ENCODE measurements at places on chromosomes 5 and 9.
A peak's percentile ranks its signal among the peaks of the same experiment; 100 is the strongest.

GRCh38 chr5:150241298-150242160 lies 48.0 kb downstream of the CAMK2A start:
- DNase-seq: no peak

DNA sequence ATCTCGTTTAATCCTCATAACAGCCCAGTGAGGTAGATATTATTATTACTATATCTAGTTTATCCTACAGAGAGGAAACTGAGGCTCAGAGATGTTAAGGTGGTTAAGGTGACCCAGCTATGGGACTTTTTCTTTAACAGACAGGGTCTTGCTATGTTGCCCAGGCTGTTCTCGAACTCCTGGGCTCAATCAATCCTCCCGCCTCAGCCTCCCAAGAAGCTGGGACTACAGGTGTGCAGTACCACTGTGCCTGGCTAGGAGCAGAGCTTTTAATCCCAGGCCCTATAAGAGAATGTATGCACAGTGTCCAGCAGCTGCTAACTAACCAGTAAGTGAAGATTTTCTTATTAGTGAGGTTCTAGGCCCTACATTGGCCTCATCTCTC lies 62.4 kb downstream of the PCDH1 start:
- DNase-seq: no peak

- DNase-seq: no peak
Measured at GRCh38 chr9:128607642-128608350, 48.9 kb downstream of the DYNC2I2 start.

- DNase-seq: no peak
Measured at GRCh38 chr5:158538506-158539074, 561.1 kb downstream of the EBF1 start.

DNA sequence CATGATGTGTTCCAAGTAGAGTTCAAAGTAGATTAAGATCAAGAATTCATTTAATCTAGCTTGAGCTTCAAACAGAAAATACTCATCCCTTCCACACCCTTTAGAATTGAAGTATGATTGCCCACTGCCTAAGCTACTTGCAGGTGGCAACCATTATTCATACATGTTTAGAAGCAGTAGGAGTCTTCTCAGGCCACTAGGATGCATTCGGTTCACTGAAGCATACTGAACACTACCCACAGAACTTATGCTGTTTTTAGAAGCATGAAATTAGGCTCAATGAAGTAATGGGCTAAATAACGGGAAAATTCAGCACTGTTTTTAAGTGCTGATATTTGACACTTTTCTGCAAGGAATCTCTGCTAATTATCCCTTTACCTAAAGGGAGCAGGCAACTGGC lies 263.4 kb downstream of the DEPDC1B start:
- no peak for DNase-seq

DNA sequence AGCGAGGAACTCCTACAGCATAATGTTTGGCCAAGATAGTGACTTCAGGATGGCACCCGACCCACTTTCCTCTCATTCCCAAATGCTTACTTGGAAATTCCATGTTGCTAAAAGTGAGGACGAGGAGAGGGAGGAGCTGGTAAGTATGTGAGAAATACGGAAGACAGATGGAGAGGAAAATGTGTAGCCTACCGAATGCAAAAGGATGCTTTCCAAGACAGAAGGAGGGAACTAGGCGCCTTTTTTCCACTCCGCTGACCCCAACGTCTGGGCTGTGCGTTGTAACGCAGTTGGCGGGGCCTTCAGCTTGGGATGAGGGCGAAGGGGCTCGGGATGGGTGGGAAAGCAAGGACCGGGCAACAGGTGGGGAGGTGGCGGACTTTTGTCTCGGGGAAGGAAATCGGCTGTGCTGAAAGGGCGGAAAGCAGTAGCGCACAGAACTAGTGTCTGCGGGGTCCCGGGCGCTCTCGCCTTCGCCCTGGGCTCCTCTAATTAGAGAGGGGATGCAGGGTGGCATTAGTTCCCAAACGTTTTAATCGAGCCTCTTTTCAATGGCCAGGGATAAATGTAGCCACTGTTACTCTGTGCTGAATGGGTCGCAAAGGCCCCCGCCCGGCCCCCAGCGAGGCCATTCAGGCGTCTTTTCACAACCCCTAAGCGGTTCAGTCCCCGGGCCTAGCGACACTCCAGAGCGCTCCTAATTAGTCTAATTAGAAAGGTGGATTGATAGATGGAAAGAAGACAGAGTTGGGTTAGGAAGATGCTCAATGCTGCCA lies 12.6 kb downstream of the FOXD1 start:
- no peak for DNase-seq

GRCh38 chr5:59569608-59570334 lies 323.8 kb downstream of the PDE4D start:
- DNase-seq: no peak

DNA sequence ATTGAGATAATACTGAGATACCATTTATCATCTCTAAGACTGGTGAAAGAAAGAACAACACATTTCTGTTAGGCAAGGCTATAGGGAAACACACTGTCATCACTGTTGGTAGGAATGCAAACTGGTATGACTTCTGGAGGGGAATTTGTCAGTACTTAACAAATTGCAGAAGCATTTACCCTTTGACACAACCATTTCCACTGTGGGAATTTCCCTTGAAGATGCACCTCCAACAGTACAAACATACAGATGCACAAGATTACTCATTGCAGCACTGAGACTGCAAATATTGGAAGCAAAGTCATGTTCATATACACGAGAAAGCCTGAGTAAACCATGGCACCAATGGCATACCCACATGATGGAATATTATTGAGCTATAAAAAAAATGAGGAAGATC lies 17.6 kb downstream of the GM2A start:
- no peak for DNase-seq

DNA sequence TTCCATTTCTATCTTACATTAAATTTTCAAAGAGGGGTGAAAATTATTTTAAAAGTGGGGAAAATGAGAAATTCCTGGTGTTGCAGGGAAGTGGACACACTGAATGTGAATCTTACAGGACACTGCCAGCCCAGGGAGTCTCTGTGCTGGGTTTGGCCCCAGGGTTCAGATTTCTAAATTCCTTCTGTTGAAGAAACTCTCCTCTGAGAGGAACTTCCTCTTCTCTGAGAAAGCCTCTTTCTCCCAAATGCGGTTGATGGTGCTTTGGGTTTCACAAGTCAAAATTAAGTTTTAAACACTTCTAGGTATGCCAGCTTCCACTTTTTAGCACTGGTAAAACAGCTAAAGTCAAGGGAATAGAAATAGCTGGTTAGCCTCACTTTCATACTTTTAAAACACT lies 317.9 kb upstream of the ITGA1 start:
- DNase-seq: no peak

GRCh38 chr5:148565148-148565547 lies 89.2 kb downstream of the HTR4 start:
- DNase-seq: no peak

DNA sequence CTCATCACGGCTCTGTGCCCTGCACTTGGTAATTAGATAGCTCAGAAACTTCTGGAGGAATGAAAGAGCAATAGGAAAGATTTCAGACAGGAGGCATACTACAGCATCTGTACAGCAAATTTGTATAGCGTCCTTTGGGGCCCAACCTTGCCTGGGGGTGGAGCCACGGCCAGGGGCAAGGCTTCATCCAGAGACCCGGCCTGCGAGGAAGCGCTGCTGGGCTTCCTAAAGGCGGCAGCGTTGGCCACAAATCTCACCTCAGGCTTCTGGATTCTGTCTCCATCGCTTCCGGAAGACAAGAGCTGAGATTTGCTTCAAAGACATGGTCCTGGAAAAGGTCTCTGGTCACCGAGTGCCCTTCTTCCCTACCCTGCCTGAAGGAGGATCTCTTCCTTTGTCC lies 12.2 kb upstream of the SPATA31D1 start:
- DNase-seq: no peak

DNA sequence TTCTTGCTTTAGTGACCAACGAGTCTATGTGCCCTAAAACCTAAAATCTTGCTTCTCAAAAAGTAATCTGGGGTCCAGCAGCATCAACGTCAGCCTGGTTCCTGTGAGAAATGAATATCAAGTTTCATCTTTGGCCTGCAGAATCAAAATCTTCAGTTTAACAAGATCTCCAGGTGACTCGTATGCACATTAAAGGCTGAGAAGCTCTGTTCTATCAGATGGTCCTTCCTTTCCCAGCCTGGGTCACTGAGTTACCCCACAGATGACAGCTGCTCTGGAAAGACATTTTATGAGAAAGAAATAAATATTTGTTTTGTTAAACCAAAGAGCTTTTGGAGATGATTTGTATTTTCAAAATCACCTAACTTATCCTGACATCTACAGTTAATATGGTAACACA lies 75.8 kb downstream of the ADAMTSL1 start:
- no peak for DNase-seq

DNA sequence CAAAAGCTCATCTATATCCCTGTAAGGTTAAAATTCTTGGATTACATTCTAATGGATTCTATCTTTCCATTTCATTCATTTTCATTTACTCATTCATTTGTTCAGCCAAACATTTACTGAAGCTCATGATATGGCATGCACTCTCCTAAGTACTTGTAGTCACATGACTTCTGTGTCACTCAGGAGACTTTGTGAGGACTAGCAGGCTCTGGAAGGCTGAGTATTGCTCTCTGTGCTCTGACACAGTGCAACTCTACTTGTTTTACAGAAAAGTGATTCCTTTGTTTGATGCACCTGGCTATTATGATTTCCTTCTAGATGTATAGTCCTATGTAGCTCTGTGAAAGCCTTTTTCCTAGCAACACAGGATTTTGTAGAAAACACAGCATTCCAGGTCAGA lies 53.0 kb downstream of the YIPF5 start:
- DNase-seq: no peak

- DNase-seq: no peak
Measured at GRCh38 chr5:991472-992267, 16.9 kb upstream of the NKD2 start.

DNA sequence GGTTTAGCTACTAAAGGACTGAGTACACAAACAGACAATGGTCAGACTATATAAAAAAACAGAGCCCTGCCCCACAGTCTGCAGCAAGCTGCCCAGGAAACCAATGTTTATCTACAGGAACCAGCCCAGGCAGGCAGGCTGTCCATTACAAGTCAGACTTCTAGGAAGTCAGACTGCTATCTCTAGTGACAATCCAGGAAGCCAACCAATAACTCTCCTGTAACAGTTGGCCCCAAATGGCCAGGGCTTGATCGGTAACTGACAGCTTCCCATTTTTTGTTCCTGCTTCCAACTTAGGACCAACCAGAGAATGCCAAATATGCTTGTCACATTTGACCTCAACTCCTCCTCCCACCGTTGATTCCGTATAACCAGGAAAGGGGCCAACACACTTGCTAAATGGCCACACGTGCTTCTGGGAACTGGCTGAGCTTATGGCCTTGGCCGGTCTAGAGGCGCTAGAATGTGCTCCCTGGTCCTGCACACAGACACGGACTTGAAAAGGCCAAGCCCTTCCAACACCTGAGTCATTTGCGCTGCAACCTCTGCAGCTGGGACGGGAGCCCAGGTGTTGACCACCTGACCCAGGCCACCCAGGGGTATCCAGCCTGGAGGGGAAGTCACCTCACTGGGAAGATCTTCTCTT lies 79.6 kb upstream of the CDK20 start:
- DNase-seq: no peak

DNA sequence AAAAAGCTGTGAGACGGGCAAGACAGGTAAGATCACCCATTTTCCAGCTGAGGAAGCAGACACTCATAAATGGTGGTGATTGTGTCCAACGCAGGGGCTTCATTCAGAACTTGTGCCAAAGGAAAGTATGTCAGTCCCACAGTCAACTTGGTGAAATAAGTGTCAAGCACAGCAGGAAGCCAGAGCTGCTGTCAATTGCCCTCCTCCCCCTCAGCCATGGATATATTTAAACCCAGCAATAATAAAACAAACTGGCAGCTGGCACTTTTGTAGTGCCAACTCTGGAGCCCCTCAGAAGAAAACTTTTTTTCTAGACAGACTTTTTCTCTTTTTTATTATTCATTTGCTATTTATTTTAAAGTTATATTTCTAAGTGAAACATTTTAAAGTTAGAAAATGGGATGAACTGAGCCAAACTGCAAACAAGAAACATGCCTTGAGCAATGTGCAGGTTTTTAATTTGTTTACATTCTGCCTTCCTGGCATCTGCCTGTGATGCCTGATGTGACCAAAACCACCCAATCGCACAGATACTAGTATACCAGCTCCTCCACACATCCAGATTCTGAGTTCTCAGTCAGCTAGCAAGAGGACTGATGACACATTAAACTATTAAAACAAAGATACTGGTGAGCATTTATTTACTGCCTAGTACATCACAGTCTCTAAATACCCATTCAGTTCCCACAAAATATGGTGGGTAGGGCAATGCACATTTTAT lies 17.0 kb downstream of the DMAC1 start:
- no peak for DNase-seq

GRCh38 chr9:134991808-134992754 lies 74.4 kb upstream of the FCN1 start:
- no peak for DNase-seq

- peak; percentile 30 for DNase-seq
Measured at GRCh38 chr9:136170006-136170901, 34.7 kb downstream of the LHX3 start.

- DNase-seq: no peak
Measured at GRCh38 chr5:92527311-92528078, 1053.5 kb downstream of the NR2F1-AS1 start.

- no peak for DNase-seq
Measured at GRCh38 chr9:99008203-99008602, 64.5 kb downstream of the COL15A1 start.

- DNase-seq: no peak
Measured at GRCh38 chr5:129938077-129938476, 33.8 kb downstream of the CHSY3 start.

DNA sequence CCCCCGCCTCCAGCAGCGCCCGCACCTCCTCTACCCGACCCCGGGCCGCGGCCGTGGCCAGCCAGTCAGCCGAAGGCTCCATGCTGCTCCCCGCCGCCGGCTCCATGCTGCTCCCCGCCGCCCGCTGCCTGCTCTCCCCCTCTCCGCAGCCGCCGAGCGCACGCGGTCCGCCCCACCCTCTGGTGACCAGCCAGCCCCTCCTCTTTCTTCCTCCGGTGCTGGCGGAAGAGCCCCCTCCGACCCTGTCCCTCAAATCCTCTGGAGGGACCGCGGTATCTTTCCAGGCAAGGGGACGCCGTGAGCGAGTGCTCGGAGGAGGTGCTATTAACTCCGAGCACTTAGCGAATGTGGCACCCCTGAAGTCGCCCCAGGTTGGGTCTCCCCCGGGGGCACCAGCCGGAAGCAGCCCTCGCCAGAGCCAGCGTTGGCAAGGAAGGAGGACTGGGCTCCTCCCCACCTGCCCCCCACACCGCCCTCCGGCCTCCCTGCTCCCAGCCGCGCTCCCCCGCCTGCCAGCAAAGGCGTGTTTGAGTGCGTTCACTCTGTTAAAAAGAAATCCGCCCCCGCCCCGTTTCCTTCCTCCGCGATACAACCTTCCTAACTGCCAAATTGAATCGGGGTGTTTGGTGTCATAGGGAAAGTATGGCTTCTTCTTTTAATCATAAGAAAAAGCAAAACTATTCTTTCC lies 19.3 kb downstream of the CDKN2A start:
- no peak for DNase-seq

All from activated T-helper 1 cell treated with Interleukin-2 at 50 U/mL for 16 hours (primary cell).